Ureter (tissue), 1 donor: ENCODE measurements at places on chromosomes 7 and 10.

- DNase-seq: no peak
Measured at GRCh38 chr7:92402920-92403759, 44.1 kb upstream of the GATAD1 start.

DNA sequence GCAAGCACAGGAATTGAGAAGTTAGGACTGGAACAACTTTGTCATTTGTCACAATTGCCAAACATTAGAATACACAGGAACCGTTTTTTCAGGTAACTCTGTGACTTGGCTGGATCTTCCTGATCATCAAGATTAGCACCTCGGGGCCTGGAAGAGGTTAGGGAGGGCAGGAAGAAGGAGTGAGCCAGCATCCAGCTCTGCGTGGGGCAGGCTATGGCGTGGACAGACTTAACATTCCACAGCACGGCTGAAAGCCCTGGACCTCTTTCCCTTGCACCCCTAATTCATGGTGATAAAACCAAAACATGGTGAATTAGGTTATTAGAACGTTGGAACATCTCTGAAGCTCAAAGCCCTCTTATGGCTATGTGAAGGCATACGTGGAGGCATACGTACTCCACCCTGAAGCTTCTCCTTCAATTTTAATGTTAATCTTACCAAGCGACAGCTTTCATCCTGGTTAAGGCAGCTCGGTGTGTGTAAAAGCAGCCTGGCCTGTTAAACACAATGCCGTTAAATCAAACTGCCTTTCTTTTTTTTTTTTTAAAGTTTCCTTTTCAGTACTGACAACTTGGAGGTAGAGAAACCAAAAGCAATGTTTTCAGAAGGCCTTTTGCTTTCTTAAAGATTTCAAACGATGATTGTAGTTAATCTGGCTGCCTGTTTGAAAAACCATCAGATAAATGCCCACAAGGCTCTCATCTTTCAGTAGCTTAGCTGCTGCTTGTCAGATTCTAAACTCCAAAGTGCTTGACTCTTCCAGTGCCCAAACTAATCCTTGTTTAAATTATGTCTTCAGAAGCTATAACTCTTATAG is 4.5 kb downstream of the GRK5 start:
- no peak for DNase-seq

DNA sequence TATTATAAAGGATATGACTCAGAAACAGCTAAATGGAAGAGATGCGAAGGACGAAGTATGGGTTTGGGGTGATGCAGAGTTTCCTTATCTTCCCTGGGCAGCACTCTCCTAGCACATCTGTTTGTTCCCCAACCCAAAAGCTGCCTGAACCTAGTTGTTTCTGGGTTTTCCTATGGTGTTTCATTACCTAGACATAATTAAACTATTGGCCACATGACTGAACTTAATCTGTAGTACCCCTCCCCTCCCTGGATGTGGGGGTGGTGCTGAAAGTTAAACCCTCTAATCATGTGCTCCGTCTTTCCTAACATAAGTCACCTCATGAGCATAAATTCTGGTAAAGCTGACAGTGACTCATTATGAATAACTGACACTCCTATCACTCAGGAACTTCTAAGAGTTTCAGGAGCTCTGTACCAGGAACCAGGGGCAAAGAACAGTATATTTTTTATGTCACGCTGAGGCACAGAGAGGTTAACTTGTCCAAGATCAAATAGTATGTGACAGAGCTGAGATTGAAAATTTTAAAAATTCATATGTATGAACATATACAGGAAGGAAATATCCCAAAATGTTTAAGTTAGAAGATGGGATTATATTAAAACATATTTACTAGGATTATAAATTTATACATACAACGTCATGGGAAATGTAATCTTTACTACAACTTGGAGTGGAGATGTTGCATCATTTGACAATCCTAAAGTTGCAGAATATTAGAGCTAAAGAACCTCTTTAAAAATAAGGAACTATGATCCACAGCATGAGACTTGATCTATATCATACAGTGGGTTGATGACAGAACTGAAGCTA is 4.8 kb downstream of the STRIP2 start:
- DNase-seq: no peak

DNA sequence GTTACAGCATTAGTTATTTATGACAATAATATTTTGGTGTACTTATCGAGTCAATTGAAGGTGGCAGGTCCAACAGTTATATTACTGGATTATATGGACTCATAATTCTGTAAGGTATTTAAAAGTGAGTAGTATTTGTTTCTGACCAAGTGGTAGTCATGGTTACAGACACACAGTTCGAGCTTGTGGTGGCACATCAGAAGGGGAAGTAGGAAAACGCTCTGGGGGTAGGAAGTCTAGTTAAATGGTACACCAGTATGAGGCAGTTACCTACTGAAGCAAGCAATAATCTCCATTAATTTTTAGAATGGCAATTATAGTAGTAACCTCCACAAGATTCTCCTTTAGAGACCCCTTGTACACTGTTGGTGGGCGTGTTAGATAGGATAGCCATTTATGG is 541.2 kb downstream of the ETV1 start:
- no peak for DNase-seq

- no peak for DNase-seq
Measured at GRCh38 chr10:117007080-117007479, 2.1 kb upstream of the SHTN1 start.

DNA sequence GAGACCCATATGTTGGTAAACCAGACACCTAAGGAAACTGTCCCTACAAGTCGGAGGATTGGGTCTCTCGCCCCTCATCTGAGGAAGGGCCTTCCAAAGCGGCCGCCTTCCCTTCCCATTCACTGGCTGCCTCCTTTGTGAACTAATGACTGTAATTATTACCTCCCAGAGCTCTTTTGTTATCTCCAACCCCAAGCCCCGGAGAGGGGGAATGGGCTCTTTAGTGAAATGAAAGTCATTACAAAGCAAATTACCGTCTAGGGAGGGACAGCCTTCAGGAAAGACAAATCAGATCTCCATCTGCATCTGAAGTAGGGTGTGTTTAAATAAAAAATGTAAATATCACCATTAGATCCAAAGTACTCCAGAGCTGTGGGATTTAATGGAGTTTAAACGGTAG is 2.6 kb upstream of the GAD2 start:
- no peak for DNase-seq

- DNase-seq: no peak
Measured at GRCh38 chr7:1101563-1102431, 13.9 kb downstream of the GPER1 start.

GRCh38 chr10:110303681-110304080 is 1.0 kb downstream of the SMNDC1 start:
- no peak for DNase-seq

DNA sequence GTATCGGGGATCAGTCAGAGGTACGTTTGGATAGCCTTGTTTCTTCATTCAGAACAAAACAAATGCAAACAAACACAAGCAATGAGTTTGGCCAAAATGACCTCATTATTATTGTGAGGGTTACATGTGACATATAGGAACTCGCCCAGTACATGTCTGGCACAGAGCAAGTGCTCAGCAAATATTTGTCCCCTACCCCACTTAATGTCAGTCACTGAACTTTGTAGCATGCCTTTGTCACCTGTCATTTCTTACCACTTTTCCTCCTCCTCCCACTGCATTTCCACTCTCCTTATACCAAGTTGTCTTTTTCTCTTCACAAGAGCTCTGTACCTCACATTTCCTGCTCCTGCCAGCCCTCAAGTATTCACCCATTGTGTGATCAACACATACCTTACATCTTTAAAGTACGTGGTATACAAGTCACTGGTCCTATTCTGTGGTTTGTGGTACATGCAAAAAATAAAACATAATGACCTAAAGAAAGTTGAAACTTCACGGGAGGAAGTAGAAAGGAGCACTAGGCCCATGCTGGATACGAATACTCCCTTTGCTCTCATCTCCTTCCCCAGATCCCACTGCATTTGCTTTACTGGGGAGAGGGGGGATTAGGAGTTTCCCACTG is 236.0 kb downstream of the INHBA start:
- DNase-seq: no peak

DNA sequence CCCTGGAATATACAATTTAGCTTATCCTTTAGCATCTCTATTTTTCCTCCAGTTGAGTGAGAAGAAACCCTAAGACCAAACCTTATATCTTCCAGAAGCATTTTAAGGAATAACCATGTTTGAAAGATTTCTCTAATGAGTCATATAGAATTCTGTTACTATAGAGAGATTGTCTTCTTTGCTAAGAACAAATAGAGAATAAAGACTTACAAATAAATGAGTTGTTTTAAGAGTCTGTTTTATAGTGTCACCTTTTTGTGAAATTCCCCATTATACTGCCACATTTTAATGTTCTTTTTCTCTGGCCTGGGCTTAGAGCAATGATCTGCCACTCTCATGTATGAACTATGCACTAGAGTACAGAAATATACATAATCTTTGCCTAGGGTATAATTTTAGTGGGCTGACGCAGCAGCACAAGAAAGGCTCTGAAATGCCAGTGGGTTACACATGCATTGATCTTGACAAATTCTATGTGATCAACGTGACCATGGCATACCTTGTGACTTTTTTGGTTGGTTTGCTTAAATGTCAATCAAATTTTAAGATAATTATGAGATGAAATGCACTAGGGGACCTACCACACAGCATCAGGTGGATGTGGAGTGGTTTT is 145.1 kb upstream of the MKLN1 start:
- no peak for DNase-seq

GRCh38 chr7:100887516-100888290 is 1.8 kb downstream of the UFSP1 start:
- DNase-seq: peak; percentile 57

GRCh38 chr10:66804962-66805361 is 120.9 kb upstream of the LRRTM3 start:
- no peak for DNase-seq

DNA sequence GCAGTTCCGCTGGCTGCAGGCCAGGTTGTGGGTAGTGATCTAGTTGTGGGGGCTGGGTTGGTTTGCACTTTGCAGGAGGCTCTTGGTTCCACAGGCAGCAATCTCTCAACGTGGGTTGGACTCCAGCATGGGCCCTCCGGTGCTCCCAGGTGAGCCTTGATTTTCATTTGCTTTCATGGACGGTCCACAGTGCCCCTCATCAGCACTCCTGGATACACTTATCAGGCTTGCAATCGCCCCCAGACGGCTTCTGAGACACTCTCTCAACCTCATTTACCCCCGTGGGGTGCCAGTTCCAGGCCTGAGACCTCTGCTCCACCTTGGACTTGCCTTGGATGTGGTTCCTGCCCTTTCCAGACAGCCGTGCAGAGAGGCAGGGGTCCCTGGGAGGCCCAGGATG is 31.3 kb upstream of the ZNF273 start:
- no peak for DNase-seq

- DNase-seq: no peak
Measured at GRCh38 chr7:4713183-4713784, 31.2 kb downstream of the FOXK1 start.

- no peak for DNase-seq
Measured at GRCh38 chr10:54396031-54396430, 405.0 kb downstream of the PCDH15 start.

DNA sequence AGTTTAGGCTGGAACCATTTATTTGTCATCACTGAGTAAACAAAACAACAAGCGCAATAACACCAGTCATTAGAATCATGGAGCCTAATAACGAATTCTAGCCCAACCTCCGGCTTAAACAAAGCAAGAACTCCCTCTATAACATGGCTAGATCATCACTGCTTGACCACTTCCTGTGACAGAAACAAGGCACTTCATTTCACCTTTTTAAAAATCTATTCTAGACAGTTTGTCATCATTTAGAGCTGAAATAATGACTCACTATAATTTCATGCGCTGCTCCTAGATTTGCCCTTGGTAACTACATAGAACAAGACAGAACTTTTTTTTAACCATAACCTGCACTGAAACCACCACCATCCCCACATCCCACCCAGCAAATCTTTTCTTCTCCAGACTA is 81.3 kb downstream of the OSBPL3 start:
- DNase-seq: no peak

DNA sequence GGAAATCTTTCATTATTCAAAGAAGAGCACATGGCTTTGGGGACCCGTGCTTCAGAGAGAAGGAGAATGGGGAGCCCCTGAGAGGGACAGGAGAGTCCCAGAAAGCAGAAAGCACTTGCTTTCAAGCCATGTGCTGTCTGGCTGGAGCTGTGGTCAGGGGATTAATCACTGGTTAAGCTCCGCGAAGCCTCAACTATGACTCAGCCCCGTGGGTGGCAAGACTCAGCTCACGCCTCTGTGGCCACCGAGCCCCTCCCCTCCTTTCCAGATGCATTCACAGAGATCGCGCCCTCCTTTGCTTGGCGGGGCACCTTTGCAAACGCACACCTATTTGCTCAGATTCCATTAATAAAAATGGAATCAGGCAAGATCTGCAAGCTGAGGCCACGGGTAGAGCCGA is 202.9 kb upstream of the TCERG1L start:
- no peak for DNase-seq

GRCh38 chr7:156778201-156778600 is 114.8 kb downstream of the LMBR1 start:
- no peak for DNase-seq

- no peak for DNase-seq
Measured at GRCh38 chr10:7813481-7813880, 4.8 kb upstream of the TAF3 start.

DNA sequence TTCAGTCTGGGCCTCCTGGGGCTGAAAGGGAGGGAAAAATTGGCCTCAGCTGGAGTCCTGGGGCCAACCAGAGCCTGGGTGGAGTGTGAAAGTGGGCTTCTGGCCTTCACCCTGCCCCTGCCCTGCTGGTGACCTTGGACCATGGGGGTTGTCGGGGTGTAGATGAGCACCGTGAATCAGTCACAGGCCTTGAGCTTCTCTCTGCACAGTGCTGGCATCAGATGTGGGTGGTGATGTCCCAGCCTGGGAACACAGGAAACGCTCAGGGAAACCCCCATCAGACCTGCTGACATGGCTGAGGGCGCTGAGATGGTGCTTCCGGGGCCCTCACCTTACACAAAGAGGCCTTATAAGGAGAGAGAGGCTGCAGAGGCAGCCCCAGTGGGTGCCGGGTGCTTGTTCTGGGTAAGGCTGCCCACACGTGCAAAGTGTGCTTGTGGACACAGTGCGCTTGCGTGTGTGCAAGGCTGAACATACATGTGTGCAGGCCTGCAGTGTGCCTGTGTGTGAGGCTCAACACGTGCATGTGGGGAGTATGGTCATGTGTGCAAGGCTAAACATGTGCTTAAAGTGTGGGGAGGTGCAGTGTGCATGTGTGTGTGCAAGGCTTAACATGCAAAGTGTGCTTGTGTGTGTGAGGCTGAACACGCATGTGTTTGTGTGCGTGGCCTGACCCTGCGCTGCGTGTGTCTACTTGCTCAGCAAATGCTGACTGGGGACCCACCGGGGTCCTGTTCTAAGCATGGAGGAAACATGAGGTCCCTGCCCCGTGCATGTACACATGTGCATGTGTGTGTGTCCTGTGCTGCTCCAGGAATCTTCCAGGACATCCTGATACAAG is 6.5 kb downstream of the ARPC1B start:
- DNase-seq: no peak

- peak; percentile 77 for DNase-seq
Measured at GRCh38 chr10:33005322-33006301, 47.6 kb upstream of the ITGB1 start.

GRCh38 chr10:123236126-123236525 is 81.9 kb downstream of the BUB3 start:
- no peak for DNase-seq
